Activated naive CD4-positive, alpha-beta T cell treated with Interleukin-2 at 50 U/mL for 16 hours (primary cell): ENCODE measurements at places on chromosomes 12 and 14.

GRCh38 chr12:19856389-19856788 lies 417.1 kb downstream of the AEBP2 start:
- DNase-seq: no peak

- DNase-seq: no peak
Measured at GRCh38 chr12:112751844-112752243, 39.7 kb upstream of the RPH3A start.

- no peak for DNase-seq
Measured at GRCh38 chr14:96827290-96827689, 30.1 kb downstream of the VRK1 start.

DNA sequence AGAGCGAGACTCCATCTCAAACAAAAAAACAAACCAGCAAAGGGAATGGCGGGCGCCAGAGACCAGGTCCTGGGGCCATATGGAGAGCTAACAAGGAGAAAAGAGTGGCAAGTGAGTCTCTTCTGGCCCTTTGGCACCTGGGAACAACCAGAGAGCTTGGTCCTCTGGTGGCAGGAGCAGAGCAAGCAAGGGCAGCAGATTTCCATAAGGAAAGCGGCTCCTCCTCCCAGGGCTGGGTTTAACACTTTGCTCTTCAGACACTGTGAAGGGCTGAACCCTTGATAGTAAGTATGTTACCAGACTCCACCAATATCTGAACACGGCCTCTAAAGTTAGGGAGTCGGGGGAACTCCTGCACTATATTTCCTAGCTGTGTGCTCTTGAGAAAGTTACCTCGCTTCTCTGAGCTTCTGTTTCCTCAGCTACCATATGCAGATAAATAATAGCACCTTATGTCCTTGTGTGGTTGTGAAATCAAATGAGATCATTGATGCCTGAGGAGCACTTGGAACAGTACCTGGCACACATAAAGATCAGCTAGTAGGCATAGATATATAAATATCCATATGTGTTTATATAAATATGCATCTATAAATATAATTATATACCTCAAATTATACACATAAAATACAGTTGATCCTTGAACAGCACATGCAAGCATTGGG lies 33.4 kb upstream of the PLEKHG6 start:
- DNase-seq: no peak

GRCh38 chr12:57485695-57486094 lies 2.2 kb upstream of the MARS1 start:
- no peak for DNase-seq

DNA sequence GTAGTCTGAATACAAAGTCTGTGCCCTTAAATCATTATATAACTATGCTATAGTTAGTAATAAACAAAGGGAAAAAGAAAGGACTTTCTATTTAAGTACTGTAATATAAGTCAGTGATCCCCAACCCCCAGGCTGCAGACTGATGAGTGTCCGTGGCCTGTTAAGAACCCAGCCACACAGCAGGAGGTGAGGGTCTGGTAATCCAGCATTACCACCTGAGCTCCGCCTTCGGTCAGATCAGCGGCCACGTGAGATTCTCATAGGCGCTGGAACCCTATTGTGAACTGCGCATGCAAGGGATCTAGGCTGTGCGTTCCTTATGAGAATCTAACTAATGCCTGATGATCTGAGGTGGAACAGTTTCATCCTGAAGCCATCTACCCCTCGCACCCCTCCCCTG lies 15.7 kb downstream of the NFYB start:
- DNase-seq: no peak

DNA sequence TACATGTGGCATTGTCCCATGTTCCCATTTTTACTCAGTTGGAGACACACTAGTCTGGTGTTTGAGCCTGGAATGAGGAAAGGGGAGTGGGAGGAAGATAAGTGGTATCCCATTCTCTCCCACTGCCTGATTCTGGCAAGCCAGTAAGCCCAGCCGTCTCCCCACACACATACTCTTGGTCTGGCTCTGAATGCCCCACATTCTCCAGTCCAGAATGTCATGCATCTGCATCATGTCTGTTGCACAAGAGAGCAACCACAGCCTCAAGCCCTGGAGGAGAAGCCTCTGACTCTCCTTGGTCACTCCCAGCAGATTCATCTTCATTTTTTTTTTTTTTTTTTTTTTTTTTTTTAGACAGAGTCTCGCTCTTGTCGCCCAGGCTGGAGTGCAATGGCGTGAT lies 48.0 kb downstream of the DRAM1 start:
- no peak for DNase-seq
